ENCODE measurements at places on chromosomes 6 and 20. TPM values are rescaled to one million over a fixed set of nuclear protein-coding genes. Genes with fewer than 3 reads are reported as not detected.
A peak's percentile ranks its signal among the peaks of the same experiment; 100 is the strongest.

DNA sequence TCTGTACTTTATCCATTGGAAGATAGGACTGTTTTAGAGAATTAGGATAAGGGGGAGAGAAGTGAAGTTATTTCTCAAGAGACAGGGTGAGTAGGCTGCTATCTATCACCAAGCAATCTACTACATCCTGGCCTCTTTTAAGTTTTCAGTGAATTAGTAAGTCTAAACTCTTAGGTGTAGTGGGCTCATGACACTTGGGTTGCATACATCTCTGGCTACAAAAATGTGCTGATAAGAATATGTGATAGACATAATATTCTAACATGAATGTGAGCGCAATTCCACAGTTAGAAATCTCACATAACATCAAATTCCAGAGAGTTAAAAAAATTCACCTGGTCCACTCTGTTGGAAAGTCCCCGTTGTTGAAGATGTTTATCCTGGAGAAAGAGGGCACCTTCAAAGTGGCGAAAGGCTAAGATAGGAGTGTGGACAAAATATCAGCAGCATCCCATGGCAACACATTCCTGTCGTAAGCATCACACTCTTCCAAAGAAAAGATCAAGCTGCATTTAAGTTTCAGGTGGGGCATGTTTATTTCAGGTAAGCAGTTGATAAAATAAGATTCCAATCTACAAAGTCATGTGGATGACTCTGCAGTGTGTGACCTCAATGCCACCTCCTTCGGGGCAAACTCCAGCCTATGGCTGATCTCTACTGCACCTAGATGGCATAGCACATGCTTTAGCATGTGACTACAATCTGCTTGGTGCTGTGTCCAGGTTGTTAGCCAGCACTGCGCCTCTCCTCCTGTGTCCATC is 111.7 kb upstream of the NEDD9 start:
- DNase-seq, result no peak

- DNase-seq, result no peak
Measured at GRCh38 chr20:62802026-62802712, 2.5 kb upstream of the OGFR start.

Gene HCRTR2
- not detected for total RNA-seq

DNA sequence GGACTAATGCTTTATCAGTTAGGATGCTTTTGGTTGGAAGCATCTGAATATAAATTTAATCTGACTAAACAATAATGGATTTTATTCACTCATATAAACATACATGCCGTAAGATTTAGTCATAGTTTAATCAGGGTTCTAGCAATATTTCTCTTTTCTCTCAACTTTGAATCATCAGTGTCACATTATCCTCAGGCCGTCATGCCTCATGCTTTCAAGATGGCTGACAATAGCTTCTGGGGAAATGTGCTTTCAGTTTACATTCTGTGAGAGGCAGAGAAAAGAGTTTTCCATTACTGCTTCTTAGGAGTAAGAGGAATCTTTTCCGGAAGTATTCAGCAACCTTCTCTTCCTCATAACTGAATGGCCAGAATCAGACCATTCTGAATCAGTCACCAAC is 162.2 kb downstream of the GJA1 start:
- no peak for DNase-seq

- no peak for DNase-seq
Measured at GRCh38 chr6:5335020-5335419, 73.7 kb downstream of the FARS2 start.

GRCh38 chr6:49826743-49827406 is 39.5 kb downstream of the CRISP1 start:
- DNase-seq, result no peak

GRCh38 chr20:62606551-62607201 is 35.6 kb upstream of the SLCO4A1 start:
- no peak for DNase-seq

- peak; percentile 62 for DNase-seq
Measured at GRCh38 chr20:36467076-36467999, 74.0 kb upstream of the MYL9 start.

All from ureter (tissue), 1 donor.